ENCODE measurements at places on chromosomes 5 and 9.

DNA sequence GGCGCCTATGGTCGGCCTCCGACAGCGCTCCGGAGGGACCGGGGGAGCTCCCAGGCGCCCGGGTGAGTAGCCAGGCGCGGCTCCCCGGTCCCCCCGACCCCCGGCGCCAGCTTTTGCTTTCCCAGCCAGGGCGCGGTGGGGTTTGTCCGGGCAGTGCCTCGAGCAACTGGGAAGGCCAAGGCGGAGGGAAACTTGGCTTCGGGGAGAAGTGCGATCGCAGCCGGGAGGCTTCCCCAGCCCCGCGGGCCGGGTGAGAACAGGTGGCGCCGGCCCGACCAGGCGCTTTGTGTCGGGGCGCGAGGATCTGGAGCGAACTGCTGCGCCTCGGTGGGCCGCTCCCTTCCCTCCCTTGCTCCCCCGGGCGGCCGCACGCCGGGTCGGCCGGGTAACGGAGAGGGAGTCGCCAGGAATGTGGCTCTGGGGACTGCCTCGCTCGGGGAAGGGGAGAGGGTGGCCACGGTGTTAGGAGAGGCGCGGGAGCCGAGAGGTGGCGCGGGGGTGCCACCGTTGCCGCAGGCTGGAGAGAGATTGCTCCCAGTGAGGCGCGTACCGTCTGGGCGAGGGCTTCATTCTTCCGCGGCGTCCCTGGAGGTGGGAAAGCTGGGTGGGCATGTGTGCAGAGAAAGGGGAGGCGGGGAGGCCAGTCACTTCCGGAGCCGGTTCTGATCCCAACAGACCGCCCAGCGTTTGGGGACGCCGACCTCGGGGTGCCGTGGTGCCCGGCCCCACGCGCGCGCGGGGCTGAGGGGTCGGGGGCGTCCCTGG is 561 bp downstream of the DAPK1 start:
- DNase-seq = peak; percentile 51

GRCh38 chr9:109411069-109411761 is 86.9 kb downstream of the PTPN3 start:
- no peak for DNase-seq

- no peak for DNase-seq
These were observed 80.1 kb downstream of the ITGA1 start for GRCh38 chr5:52867809-52868208.

DNA sequence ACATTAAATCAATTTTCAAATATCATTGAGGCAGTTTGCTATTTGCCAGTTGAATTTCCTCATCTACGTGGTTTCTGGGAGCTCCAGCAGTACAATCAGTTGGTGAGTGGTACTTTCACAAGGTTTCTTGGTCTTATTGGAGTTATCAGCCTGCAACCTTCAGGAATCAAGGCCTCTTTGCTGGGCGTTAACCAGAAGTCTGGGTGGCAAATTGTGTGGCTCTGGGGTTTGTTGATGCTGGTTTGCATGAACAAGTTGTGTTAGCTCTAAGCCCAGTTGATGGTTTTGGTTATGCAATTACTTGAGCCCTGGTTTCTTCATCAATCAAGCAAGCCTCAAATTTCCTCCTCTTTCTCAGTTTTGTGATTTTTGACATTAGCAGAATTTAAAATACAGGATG is 152.9 kb upstream of the ANKRD55 start:
- no peak for DNase-seq

- DNase-seq = no peak
These were observed 5.6 kb downstream of the PTCD2 start for GRCh38 chr5:72325566-72326305.

GRCh38 chr5:31733371-31733770 is 94.4 kb downstream of the PDZD2 start:
- no peak for DNase-seq

DNA sequence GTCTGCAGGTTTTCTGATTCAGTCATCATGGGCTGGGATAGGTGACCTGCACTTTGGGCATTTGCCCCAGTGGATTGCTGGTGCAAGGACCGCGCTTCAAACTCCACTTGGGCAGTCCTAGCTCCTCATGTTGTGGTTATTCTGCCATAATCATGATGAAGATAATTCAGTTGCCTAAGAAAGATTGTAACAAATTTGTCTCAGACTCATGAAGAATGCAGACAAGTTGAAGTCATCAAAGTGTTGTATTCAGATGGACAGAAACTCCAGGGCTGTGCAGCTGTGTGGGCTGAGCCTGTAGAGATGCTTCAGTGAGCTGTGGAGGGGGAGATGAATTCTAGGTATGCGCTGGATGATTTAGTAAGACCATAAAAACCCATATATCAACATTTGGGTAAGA is 38.5 kb downstream of the TARS1 start:
- DNase-seq = no peak

GRCh38 chr9:108182950-108183381 is 672.8 kb downstream of the ACTL7B start:
- DNase-seq = no peak

DNA sequence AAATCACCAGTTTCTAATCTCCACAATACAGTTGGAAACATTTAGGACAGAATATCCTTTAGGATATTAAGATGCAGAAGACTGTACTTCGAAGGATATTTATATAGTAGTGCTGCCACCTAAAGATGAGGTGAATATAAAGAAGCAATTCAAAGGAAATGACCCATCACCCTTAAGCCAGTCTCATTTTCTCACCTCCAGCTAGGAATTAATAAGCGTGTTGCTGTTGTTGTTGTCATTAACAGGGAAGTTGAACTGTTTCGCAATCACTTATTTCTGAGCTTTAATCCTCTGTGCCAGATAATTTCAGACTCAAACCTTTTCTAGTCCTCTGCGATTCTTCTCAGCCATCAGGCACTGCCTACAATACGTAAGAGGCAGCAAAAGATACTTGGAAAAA is 7.8 kb upstream of the PURA start:
- DNase-seq = no peak

DNA sequence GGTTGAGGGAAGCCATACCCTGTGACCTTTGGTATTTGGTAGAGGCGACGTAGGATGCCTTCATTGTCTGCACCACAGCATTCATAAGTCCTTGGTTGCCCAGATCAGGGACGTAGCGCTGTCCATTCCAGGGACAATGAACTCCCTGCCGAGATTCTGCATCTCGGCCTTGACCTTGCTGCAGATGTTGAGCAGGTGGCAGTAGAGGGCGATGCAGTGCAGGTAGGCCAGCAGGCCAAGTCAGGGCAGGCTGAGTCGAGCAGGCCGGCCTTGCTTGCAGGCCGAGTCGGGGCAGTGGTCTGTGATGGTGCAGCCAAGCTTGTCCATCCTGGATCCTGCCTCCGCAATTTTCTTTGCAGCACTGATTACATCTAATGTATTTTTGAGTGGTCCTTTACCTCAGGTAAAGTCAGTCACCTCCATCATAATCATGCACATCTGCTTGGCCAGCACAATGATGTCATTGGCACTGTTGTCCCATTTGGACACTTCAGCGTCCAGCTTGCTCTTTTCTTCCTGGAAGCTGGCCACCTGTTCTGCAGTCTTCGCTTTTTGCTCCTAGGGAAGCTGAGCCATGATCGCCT is 93.4 kb upstream of the CCDC112 start:
- DNase-seq = no peak

DNA sequence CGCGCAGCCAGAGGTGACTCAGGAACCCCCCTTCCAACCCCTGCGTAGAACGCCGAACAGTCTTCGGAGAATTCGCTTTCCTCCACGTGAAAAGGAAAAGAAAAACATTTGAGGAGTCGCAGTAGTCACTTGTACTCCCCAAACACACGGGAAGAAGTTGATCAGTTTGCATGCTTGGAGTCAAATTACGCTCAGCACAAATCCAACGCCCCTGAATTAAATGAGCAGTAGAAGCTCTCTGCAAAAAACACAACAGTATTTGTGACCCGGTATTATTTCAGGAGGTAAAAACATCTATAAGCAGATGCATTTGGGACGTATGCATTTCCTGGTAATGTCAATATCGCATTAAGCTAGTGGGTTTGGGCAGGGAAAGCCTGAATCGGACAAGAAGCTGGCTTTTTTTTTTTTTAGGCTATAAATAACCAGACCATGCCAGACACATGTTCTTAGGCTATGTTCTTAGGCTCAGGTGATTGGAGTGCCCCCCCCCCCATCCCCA is 854 bp upstream of the ARL15 start:
- DNase-seq = no peak

DNA sequence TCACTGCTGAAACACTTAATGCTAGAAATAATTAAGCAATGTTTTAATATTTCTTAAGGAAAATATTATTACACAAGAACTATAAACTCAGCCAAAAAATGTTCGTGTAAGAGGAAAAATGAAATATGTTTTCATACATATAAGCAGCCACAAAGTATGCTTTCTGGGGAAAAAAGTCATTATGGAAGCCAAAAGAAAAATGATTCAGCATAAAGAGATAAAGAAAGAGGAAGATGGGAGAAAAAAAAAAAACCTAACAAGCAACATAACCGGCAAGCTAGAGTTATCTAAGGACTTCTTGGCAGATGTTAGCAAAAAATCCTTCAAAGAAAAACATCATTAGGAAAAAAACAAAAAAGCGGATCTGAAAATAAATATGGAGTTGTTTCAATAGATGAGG is 179.1 kb downstream of the MUSK start:
- no peak for DNase-seq

GRCh38 chr9:107750741-107751566 is 261.4 kb upstream of the KLF4 start:
- DNase-seq = peak; percentile 66

DNA sequence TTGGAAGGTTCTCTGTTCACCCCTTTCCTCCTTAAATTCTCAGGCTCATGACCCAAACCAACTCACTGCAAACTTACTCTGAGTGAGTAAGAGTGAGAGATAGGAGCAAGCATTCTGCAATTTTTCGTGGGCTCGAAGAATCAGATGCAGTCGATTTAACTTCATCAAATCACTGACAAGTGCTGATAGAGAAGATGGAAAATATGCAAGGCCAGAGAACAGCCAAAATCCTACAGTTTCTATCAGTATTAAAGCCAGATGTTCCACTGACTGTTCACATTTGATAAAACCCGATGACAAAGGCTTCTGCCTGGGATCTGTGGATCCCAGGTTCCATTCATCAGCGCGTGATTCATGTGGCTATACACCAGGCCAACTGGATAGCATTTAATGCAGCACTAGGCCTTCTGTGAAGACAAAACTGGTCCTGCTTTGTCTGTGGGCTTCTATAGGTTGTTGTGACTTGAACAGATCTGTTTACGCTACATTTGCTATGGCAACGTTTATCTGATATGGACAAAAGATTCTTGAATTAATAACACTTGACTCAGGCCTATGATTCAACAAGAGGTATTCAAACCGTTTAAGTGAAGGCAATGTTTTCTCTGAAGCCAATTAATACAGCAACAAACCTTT is 251.2 kb downstream of the NFIB start:
- DNase-seq = no peak

- DNase-seq = peak; percentile 34
These were observed 731 bp downstream of the PRR16 start for GRCh38 chr5:120464627-120465435.

DNA sequence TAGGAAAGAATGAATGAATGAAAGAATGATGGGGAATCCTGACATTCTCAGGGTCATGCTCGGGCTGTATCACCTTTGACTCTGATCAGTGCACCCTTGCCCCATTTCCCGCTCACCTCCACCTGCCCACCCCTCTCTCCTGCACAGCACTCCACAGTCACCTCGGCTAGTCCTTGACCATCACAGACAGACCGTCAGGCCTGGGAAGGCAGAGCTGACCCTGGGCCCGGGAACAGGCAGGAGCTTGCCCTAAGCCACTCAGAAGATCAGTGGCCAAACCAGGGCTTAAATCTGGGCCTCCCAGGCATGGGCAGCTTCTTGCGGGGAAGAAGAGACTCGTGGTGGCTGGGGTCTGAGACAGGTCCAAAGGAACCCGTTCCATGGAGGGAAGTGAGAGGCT is 3.6 kb downstream of the ST6GALNAC6 start:
- no peak for DNase-seq

DNA sequence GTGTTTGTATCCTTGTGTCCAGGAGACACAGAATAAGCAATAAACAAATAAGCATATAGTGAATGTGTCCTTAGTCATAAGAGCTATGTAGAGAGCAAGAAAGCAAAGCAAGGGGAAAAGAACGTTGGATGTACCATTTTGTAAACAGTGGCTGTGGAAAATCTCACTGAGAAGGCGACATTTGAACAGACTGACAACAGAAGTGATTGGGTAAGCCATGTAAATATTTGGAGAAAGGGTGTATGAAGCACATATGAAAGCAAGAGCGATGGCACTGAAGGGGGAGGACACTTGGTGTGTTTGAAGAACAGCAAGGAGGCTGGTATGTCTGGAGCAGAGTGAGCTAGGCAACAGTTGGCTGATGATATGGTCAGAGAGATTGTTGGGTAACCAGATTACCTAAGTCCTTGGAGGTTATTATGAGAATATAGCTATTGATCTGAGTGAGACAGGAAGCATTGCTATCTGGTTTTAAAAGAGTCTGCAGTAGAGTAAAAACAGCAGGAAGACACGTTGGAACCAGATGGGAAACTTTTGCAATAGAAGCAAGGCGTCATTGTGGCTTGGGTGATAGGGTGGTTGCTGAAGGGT is 115.5 kb upstream of the IL7R start:
- no peak for DNase-seq

DNA sequence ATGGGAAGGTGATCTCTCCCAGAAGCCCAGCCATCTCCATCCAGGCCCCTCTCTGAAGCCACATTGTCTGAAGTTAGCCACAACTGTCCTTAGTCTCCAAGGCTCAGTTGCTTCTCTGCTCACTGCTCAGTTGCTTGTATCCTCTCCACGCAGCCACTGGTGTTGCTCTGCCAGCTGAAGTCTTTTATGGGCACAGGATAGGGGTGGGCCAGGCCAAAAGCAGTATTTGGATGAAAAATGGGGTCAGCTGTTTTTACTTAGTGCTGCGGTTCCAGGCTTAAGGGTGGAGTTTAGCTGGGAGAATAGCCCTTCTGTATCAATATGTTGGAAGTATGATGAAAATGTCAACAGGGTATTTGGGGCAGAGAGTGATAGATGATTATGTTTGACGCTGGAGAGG is 168.8 kb upstream of the PPP1R2B start:
- DNase-seq = no peak

- no peak for DNase-seq
These were observed 173.0 kb downstream of the HINT1 start for GRCh38 chr5:130992095-130992494.

GRCh38 chr5:5418006-5418405 is 4.5 kb upstream of the ICE1 start:
- no peak for DNase-seq

- no peak for DNase-seq
These were observed at the start of gene C1QTNF3 for GRCh38 chr5:34043099-34043876. C1QTNF3 (minus strand) TSS chr5:34043213; CDS start chr5:34043125, 88 bp downstream.
